ENCODE measurements at places on chromosomes 1 and 21.

DNA sequence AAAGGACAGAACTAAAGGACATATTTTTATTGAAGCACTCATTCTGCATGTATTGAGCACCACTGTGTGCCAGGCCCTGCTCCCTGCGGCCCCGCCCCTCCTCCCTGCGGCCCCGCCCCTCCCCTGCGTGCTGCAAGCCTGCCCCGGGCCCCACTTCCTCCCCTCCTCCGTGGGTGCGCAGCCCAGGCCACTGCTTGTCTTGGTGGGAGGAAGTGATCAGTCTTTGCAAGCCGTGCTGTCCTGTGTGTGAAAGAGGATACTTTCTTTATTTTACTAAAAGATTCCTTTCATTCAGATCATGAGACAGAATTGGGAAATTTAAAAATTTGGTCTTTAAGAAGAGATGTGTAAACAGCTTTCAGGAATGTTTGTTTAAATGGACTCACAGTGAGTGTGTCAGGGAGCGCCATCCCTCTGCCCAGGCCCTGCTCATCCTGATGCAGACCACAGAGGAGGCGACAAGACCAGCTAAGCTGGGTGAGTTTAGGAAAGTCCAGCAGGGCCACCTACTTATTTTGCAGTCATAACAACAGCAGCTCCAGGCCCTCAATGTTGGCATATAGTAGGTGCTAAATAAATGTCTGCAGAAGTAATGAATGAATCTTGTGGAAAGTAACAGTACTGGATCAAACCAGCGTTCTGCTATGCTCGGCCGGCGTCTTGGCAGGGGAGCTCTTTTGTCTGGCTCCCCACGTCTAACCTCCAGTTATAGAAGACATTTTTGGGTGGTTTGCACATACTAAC lies 88.3 kb upstream of the SELENON start:
- DNase-seq = peak; percentile 84

DNA sequence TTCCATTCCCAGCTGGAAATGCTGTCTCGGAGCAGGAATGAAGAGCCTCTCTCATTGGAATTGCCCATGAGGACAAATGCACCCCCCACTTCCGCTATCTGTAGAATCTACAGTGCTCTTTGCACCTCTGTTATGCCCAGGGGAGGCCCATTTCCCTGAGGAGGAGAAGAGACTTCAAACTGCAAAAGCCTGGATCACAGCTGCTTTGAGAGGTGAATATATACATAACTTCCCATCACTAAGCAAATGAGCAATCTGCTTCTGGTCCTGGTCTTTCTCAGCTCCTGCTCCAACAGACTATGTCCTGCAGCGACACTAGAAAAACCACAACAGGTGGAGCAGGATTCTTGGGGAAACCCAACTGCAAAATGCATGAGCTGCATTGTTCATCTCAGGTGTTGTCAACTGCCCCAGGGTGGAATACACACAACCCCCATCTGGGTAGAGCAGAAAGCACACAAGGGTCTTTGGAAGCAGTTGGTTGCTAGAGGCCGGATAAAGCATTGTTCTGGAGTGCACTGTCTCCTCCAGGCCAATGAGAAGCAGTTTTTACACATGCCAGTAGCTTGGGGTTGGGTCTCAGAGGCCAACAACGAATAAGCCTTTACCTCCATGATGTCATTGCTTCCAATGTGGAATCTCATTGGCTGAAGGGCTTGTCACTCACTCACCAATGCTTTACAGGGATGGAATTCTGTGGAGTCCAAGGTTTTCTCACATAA lies 67.7 kb upstream of the RAB4A start:
- DNase-seq = peak; percentile 77

DNA sequence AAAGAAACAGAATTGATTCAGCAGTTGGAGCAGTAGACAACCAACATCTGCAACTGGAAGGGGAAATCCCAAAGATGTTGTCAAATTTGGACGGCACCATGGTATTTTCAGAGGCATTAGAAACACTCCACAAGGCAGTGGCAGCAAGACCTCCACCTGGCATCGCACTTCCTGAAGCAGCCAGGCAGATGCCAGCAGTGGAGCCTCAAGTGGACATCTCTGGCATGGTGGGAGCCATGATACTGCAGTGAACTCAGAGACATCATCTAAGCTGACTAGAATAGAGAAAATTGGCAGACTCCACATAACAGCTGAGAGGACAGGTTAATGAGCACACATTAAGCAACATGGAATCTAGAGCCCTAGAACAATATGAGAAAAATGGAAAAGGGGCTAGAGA lies 33.9 kb upstream of the RGS8 start:
- no peak for DNase-seq

DNA sequence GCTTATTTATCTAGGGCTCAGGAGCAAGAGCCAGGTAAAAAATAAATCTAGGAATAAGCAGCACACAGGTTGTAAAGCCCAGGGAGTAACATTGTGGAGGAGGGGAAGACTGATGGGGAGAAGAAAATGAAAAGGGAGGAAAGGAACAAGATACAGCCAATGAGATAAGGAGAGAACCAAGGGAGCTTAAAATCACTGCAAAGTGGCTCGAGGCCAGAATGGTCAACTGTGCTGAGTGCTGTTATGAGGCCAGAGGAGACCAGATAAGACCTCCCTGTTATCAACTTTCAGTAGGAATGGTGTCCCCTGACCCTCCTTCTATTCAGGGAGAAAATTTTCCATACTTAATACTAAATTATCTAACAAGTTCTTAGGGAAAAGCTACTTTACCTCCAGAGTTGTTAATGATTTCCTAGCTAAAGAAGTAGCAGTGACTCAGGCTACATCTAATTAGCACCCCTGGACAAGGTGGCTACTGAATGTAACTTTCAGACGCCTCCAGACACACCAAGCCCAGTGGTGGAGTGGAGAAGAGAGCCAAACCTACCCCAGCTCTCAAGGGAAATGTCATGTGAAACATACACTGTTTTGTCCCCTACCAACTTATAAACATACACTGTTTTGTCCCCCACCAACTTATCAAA lies 25.5 kb downstream of the ENAH start:
- DNase-seq = no peak

DNA sequence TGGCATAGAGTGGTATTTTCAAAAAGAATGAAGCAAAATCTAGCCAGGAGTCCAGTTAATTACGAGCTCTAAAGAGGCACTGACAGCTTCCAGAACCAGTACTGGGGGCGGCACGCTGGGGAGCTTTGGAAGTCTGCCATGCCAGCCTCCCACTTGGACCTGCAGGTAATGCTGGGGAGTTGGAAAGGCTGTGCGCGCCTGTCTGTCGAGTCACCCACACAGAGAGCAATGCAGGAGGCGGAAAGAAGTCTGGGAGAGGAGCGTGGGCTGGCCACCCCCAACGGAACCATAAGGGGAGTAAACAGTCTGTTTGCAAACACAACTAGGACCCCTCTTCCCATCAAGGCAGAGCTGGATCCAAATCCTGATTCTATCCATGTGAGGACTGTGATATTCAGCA lies 84.5 kb downstream of the BEND5 start:
- DNase-seq = no peak

GRCh38 chr1:169012416-169012815 lies 94.1 kb upstream of the ATP1B1 start:
- no peak for DNase-seq

DNA sequence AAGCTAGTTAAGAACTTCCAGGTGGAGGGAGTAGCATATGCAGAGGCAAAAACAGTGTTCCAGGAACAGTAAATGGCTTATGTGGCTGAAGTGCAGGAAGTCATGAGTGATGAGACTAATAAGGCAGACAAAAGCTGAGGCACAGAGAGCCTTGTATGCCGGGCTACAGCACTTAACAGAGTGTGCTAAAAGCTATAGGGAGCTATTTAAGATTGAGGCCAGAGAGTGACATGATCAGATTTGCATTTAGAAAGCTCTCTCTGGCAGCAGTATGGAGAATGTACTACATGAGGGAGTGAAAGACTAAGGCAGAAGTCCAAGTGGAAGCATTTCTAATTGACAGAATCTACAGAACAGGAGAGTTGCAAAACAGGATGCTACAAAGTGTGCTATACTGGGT lies 38.6 kb downstream of the WASF2 start:
- no peak for DNase-seq

DNA sequence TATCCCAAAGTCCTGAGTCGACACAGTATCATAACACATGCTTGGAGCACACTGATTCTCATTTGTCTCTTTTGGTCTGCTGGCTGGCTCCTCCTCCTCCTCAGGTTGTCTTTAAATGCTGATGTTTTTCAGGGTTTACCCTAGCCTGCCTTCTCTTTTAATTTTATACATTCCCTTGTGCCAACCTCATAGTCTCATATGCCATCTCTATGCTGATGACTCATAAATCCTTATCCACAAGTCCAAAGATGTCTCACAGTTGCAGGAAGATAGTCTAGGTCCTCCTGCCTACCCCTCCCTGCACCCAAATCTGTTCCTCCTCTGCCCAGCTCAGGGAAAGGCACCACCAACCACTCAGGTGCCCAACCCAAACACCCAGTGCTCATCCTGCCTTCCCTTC lies 108.3 kb downstream of the SIPA1L2 start:
- DNase-seq = no peak

DNA sequence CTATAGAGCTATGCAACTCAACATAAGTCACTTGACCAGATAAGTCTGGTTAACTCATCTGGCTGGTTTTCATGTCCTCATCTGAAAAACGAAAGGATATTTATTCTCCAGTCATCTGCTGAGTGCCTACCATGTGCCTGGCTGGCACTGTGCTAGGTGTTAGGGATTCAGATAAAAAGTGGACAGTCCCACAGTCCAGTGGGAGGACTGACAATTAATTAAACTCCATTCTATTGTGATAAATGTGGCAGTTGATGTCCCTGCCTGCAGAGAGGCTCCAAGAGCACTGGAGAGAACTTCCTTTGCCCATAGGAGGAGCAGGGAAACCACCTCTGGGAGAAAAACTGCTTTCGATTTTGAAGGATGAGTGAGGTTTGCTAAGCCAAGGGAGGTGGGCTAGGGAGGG lies 5.4 kb downstream of the NUAK2 start:
- no peak for DNase-seq

DNA sequence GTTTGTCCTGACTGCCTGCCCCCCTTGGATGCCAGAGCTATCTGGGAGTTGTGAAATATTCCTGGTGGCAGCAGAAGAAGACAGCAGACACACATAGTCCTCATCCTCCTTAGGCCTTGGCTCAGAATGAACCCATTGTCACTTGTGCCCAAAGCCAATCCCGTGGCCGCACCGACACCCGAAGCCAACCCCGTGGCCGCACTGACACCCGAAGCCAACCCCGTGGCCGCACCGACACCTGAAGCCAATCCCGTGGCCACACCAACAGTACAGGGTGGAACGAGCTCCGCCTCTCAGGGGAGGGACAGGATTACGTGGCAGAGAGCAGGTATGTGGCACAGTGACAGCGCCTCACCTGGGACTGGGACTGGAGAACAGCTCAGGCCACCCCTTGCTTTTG lies 186.7 kb downstream of the PRDM16 start:
- no peak for DNase-seq

DNA sequence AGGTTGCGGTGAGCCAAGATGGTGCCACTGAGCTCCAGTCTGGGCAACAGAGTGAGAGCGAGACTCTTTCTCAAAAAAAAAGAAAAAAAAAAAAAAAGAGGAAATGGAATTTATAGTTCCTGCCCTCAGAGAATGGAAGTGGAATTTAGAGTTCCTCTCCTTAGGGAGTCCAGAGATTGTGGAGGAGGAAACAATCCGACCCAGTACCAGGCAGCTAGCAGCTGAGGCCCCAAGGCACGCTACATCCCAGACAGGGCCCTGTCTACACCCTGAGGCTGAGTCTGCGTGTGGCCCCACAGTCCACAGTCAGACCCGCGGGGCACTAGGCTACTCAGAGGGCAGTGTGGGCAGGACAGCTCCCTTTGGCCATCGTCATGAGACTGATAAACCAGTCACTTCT lies 1.9 kb upstream of the MFN2 start:
- no peak for DNase-seq

DNA sequence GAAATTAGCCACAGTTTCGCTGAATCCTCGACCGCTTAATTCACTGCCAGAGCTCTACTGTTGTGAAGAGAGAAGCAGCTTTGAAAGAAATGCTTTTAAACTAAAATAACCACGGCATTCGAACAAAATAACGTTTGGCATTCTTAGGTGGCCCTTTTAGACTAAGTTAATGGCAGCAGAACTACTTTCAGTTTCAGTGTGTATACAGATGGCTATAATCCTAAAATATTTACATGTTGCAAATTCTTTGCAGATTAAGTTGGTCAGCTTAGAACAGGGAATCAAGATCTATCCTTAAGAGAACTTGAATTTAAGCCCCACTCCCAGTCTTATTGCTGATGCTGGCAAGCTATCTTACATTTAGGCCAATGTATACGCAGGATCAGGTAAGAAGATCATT lies 62.7 kb downstream of the ADSS2 start:
- DNase-seq = no peak

DNA sequence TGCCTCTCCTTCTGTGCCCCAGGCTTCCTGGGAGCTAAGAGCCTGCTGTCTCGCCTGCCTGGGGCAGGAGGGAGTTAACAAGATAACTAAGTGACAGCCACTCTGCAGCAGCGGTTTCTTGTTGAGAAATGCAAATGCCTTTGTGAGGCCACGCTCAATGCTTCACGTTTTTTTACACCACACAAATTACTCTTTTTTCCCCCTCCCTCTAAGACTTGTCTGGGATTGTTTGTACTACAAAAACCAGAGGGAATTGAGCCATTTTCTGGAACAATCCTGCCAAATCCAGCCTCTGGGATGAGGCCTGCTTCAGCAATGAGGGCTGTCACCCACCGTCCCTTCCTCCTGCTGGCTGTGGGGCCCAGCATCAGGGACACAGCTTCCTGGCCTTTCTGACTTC lies 119.6 kb downstream of the ACTL8 start:
- peak; percentile 78 for DNase-seq

GRCh38 chr1:100506217-100506616 lies 31.7 kb upstream of the GPR88 start:
- peak; percentile 63 for DNase-seq

- DNase-seq = no peak
Observed at GRCh38 chr1:56229186-56229585, 350.2 kb downstream of the PLPP3 start.

DNA sequence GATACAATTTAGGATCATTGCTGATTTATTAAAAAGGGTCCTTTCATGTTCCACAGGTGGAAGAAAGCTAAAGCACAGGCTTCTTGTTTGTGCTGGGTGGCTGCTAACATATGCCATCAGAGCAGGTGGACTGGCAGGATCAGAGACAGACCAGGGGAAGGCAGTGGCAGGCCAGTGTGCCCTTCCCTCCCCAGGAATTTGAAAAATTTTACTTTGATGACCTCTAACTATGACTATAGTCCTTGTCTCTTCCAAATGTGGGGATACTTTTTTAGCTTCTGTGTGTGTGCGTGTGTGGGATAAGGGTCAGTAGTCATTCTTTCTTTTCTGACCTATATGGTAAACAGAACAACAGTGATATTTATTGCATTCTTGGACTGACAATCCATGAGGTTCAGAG lies 49.9 kb downstream of the LHX9 start:
- no peak for DNase-seq

Measured in choroid plexus epithelial cell (primary cell).